Caki2 (cell line): ENCODE measurements at places on chromosomes 11 and 22. TPM values are rescaled to one million over a fixed set of nuclear protein-coding genes. Genes with fewer than 3 reads are reported as not detected.

DNA sequence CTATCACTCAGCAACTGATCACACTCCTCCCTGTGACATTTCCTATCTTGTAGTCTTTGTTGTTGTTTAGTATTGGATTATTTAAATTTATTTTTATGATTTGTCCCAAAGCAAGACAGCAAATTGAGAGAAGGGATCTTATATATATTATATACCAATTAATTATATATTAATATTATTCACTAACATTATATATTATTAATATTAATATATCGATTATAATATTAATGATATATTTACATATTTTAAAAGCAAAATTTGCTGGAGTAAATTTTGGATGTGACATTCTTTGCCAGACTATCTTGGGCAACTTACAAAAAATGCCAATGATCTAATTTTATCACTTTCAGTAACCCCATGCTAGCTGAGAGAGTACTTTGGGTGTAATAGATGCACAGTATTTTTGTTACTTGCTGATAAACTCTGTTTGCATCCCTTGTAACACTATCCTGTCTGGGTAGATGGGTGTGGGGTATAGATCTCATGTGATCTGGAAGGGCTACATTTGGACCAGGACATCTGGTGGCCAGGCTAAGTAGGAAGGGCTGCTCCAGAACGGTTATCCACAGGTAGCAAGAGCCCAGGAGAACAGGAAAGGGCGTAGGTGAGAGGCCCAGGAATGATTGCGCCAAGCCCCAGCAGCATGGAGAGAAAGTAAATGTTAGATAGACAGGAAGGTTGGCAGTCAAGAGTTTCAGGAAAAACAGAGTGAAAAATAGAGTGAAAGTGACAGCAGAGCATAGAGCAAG is 608.6 kb upstream of the KIRREL3 start:
- no peak for DNase-seq

GRCh38 chr11:45653277-45653676 is 12.1 kb downstream of the CHST1 start:
- DNase-seq: no peak

C11orf52 gene
- 1.7 TPM in 1 of 2 replicates, not detected in the other for total RNA-seq

DNA sequence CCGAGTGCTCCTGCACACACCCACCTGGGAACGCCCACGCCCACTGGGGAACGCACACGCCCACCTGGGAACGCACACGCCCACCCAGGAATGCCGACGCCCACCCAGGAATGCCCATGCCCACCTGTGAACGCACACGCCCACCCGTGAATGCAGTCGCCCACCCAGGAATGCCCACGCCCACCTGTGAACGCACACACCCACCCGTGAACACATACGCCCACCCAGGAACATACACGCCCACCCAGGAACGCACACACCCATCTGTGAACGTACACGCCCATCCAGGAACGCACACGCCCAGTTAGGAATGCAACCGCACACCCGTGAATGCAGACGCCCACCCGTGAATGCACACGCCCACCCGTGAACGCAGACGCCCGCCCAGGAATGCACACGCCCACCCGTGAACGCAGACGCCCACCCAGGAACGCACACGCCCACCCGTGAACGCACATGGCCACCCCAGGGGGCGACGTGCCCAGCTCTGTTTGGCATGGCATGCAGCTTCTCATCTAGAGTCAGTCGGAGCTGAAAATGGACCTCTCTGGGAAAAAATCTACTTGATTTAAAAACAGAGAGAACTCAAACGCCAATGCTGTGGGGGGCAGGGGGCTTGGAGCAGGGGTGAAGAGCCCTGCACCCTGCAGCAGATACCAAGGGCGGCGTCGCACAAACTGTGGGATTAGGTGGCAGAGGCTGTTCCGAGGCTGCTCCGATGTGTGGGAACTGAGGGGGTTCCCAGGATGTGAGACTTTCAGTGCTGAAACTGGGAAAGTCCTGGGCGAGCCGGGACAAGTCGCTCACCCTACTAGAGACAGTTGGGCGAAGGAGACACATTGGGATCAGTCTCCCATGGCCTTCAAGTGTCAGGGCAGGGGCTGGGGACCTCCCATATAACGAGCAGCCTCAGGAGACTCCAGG is 83.3 kb downstream of the MYEOV start:
- DNase-seq: peak; percentile 32

PNPLA5 gene
- total RNA-seq: not detected in 2 replicates

DNA sequence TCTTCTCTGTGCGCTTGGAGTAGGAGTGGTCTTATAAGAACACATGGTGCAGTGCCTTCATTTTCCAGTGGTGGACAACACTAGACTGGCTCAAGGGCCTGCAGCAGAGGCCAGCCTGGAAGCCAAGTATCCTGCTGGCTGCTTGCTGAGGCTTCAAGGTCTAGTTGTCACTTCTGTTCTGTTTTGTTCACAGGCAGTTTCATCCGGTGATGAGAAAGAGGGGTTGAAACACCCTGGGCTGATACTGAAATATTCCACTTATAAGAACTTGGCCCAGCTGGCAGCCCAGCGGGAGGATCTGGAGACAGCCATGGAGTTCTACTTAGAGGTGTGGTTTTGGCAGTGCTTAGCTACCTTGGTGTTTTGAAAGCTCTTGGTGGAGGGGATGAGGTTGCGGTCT is 29.8 kb downstream of the CABIN1 start:
- no peak for DNase-seq

KRTAP5-8 gene
- not detected in 2 replicates for total RNA-seq

MAPK8IP2 gene
- total RNA-seq: 3.0 and 5.5 TPM in 2 replicates

DNA sequence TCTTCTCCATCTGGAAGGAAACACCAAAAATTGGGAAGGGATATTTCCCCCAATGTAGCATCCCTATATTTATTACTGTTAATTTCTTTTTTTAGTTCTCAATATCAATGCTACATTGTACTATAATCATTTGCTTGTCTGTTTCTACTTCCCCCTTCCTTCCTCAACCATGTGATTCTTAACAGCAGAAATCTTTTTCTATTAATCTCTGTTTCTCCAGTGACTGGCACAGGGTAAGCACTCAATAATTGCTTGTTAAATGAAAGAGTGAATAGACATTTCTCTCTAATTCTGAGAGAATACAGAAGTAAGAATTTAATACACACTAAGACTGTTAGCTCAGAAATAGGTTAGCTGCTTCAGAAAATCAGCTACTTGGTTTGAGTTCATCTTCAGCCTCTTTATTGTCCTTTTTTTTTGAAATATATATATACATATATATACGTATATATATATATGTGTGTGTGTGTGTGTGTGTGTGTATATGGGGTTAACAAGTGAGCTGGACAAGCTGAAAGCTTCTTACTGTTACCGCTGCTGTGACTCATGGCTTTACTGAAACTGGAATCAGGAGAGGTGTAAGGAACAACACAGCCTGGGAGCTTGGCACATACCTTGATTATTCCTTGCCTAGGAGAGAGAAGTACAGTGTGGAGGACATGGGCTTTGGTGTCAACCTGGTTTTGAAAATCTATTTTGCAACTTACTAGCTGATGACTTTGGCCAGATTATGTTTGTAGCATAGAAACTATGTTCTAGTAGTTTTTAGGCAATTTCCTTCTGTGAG is 26.2 kb upstream of the PDE3B start:
- DNase-seq: no peak

DNA sequence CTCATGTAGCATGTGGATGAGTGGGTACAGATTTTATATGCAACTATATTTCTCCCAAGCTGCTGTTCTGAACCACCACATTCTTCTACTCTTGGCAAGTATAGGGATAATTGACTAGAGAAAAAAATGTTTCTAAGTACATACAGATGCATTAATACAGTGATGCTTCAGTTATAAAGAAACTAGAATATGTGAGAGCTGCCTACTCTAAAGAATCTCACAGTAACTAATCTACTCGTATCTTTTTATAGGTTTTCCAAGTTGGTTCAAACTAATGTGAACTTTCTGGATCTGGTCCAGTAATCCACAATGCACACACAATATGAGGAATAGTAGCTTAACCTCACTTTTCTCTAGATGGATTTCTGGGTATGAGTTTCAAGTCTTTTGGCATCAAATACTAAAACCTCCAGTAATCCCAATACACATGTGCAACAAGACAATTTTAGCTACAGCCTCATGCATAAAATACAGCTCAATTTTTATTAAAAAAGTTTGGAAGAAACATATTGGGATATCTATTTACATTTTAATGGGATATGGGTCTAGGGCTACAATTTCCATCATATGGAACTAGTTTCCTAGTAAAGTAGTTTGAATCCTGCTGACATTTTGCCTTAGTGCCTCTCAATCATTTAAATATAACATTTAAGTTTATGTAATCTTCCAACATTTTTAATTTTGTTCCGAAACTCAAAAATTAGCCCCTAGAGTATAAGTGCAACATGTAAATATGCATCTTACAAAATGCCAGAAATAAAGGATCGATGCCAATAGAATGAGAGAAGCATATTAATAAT is 2209.7 kb downstream of the LRRC4C start:
- DNase-seq: no peak

DNA sequence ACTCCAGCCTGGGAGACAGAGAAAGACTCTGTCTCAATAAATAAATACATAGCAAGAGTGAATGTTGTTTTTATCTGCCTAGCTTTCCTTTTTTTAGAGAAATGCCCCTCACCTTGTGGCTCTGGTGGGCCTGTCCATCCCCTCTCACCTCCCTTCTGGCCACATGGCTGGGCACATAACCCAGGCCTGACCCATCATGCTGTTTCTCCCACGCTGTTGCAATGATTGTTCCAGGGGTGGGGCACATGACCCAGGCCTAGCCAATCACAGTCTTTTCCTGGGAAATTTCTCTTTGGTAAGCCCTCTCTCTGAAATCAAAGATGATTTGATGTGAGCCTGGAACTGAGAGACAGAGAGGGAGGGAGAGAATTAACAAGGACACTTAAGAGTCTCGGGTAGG is 5.5 kb upstream of the CYTH4 start:
- DNase-seq: no peak

DNA sequence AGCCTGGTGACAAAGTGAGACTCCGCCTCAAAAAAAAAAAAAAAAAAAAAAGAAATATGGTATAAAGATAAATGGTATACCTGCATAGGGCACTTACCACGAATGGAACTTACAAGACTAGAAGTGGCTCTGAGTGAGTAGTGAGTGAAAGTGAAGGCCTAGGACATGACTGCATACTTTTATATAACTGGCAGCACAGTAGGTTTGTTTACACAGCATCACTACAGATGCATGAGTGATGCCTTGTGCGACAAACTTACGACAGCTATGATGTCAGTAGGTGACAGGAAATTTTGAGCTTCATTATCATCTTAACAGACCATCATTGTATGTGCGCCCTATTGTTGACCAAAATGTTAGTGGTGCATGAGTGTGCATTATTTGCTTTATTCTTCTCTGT is 17.7 kb downstream of the XRCC6 start:
- no peak for DNase-seq

GAB4 gene
- not detected in 2 replicates for total RNA-seq

DNA sequence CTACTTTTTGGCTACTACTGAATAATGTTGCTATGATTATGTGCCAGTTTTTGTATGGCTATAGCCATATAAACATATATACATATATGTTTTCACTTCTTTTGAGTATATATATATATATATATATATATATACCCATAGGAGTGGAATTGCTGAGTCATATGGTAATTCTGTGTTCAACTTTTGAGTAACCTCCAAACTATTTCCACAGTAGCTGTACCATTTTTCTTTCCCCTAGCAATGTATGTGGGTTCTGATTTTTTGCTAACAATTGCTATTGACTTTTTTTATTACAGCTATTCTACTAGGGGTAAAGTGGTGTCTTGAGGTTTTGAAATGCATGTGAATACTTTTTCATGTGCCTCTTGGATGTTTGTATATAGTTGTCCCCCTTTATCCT is 30.4 kb downstream of the CBL start:
- no peak for DNase-seq

GRCh38 chr11:127461241-127462064 is 460.9 kb upstream of the KIRREL3 start:
- DNase-seq: no peak

SORL1 gene
- total RNA-seq: 14.0 and 15.1 TPM in 2 replicates

GRCh38 chr11:132907651-132908413 is 624.5 kb downstream of the OPCML start:
- peak; percentile 65 for DNase-seq

DNA sequence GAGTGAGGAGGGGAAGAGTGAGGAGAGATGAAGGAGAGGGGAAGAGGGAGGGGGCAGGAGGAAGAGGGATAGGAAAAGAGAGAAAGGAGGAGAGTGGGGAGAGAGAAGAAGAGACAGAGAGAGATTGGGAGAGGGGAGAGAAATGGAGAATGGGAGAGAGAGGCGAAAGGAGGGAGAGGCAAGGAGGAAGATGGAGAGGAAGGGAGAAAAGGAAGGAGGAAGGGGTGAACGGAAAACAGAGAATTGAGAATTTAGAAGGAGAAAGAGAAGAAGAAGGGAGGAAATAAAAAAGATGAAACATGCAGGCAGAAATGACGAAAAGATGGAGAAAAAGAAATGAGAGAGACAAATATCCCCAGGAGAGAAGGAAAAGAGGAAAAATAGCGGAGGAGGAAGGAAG is 502.8 kb downstream of the MN1 start:
- DNase-seq: no peak

OAF gene
- 20.4 and 31.0 TPM in 2 replicates for total RNA-seq

- peak; percentile 96 for DNase-seq
Observed at GRCh38 chr11:65491614-65492386, 7.0 kb upstream of the MALAT1 start.

- DNase-seq: no peak
Observed at GRCh38 chr11:109958131-109958820, 134.9 kb upstream of the ZC3H12C start.

DNA sequence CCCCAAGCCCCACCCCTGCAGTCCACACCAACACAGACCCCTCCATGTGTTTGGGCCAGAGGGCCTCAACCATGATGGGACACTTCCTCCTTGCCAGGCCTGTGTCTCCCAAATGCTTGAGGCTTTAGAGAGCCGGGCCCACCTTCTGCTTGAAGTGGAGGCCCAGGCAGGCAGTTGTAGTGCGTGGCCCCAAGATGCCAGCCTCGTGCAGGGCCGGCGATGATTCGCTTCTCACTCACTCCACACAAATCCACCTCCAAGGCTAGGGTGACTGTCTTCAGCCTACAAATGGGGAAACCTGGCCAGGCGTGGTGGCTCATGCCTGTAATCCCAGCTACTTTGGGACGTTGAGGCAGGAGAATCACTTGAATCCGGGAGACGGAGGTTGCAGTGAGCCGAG is 5.7 kb downstream of the PRR5 start:
- peak; percentile 40 for DNase-seq

TEX12 gene
- not detected in 2 replicates for total RNA-seq

DNA sequence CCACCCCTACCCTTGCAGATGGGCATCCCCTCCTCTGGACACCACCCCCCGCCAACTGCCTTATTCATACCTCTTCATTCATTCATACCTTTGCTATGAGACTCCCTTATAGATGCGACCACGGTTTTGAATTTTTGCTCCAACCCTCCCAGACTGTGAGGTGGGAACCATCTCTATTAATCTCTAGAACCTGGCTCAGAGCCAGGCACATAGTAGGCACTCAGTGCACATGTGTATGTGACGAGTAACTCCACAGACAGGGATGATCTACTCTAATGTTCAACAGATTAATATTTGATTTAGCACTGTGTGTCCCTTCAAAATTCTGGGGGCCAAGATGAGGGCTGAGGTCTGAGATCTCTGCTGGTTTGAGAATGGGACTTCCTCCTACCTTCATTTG is 220.4 kb downstream of the ST3GAL4 start:
- no peak for DNase-seq
